ENCODE measurements at places on chromosomes 4 and X.

GRCh38 chrX:103356130-103356798, at the start of gene TCEAL9:
TSS of gene TCEAL9 (plus strand) at chrX:103356506. CDS start at chrX:103357685, 1,179 bp downstream.
- peak; percentile 74 for DNase-seq

DNA sequence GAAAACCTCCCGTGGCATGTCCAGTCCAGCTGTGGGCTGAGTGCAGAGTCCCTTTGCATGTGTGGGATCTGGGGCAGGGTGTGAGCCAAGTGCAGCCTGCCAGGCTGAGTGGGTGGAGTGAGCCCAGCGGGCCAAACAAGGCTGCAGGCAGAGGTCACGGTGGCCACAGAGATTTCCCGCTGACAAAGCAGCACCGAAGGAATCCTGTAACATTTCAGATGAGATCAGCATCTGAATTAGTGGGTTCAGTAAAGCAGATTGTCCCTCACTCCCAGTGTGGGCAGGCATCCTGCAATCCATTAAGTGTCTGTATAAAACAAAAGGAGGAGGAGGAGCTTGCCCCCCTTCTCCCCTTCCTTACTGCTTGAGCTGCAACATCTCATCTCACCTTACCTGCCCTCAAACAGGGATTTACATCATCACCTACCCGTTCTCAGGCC, 324.4 kb downstream of the FAT4 start:
- DNase-seq: peak; percentile 16

DNA sequence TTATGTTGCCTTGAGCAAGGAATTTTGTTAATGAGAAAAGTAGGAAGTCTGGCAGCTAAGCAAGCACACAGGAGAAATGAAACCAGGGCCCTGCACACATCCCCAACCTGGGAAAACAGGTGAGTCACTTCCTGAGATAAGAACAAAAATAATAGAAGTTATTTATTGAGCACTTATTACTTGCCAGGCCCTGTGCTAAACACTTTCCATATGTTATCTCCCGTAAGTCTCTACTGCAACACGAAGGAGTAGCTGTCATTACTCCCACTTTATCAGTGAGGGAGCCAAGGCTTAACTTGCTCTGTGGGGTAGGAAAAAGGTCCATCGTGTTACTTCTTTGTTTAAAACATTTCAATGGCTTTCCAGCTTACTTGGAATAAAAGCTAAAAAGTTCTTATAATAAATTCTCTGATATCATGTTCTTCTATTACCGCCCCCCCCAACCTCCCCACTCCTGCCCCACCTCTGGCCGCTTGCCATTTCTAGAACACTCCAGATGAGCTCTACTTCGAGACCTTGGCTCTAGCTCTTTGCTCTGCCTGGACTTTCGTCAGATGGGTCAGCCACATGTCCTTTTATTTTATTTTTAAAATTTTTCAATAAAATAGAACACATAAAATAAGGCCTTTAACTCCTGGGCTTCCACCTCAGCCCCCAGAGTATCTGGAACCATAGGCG, 36.3 kb upstream of the PLAC8 start:
- peak; percentile 32 for DNase-seq

GRCh38 chr4:38188631-38189101, 228.5 kb downstream of the PTTG2 start:
- no peak for DNase-seq

DNA sequence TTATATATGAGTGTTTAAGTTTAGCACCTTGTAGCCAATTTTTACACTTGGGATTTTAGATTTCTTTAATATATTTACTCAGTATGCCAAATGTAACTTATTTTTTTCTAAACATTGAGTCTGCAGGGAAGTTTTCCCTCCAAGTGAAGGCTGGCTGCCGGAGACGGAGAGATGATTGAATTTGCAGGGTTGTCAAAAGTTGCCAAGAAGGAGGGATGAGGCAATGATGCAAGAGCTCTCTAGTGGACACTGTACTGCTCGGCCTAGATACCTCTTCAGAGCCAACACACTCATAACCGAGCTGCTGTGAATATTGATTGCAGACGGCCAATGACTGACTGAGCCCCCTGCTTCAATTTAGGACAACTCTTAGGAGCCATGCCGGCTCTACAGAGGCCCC, 318.6 kb upstream of the CASK start:
- no peak for DNase-seq

- DNase-seq: no peak
Observed at GRCh38 chrX:9851890-9852289, 65.7 kb downstream of the SHROOM2 start.

DNA sequence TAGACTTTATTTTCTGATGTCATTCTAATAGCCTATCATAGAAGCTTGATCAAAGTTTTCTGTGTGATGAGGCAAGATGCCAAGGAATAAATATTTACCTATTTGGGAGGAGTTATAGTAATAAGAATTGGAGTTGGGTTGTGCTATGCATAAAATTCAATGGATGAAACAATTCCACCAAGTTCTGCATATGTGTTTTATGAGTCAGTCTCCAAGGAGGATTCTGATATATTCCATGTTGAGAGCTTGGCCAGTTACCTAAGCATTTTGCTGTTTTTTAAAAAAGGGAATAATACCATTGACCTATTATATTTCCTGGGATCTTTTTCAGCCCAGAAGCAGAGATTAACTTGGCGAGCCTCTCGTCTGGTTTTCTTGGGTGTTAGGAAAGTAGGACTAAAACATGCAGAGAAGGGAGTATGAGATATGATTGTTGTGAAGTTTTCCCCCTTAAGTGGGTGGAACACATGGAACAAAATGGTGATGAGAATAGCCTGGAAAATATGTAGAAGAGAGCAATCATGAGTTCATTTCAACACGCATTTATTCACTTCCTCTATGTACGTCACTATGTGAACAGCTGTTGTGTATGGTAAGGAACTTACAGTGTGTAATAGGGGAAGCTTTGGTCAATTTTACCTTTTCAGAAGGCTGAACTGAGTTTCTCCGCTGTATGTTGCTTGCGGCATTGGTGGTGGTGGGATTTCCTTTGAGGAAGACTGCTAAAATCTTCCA, 39.2 kb downstream of the POLA1 start:
- no peak for DNase-seq

DNA sequence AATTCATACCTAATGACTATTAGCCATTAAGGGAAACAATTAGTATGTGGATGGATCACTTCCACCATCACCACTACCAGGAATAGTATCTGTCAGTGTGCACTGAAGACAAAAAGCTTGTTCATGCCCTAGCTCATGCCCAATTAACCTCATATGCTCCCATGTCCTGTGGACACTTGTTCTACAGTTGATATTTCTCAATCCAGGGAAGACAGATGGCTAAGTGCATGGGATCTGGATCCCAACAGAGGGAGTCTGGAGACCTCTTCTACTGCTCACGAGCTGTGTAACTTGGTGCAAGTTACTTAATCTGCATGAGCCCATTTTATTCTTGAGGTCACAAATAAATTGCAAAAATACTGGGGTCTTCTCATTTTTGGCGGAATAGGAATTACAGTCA, 23.7 kb downstream of the AMOT start:
- DNase-seq: no peak

DNA sequence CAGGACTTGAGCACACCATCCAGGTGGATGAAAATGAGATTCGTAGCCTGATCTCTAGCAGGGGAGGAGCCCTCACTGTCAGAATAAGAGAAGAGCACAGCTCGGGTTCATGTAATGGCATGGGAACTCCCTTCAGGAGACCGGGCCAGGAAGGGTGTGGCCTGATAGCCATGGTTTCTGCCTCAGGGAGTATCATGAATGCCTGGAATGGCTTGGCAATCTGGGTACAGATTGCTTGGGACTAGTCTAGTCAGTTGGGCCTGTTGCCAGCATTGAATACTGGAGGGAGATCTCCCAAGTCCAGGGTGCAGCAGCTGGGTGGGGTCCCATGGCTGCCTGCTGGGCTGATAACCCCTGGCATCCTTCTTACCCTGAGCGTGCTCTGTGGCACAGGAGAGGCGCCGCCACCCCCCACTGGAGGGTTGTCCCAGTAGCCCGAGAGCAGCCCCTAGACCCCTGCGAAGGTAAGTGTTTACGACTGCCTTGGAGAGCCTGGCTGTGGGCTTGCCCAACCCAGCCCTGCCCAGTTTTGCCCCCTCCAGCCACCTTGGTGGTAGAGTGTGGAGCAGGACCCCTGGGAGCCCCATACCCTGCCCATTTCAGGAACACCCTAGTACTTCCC, 298.8 kb downstream of the TEX13A start:
- no peak for DNase-seq

DNA sequence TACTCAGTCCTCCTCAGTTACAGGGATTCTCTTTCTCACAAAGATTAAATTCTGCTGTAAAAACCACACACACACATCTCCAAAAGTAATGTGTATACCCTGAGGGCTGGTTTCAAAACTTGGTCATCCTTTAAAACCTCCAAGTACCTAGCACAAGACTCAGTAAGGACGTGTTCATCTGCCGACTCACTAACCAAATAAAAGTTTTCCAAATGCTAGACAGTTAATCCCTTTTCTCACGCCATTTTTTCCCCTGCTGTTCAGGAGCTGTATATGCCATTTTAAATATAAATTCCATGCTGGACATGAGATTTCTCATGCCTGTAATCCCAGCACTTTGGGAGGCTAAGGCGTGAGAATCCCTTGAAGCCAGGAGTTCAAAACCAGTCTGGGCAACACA, 3.9 kb upstream of the SAT1 start:
- peak; percentile 36 for DNase-seq

- DNase-seq: no peak
Observed at GRCh38 chr4:52619591-52619931, 39.5 kb downstream of the USP46 start.

GRCh38 chr4:174038481-174038880, 245.0 kb downstream of the FBXO8 start:
- no peak for DNase-seq

DNA sequence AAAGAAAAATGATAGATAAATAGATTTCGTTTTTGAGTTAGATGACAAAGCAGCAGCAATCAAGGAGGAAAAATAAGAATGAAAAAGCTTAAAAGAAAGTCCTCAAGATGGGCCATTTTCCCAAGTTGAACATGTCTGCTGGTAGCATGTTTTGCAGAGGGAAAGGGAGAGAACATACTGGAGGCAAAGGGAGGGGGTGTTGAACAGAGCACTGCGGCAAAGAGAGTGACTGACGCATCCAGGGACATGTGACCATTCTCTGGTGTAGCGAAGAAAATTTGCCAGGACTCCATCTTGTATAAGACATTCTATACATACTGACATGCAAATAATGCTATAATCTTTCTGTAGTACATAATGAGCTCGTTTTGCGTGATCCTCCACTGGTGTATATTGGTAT, 1.2 kb downstream of the LINC00632 start:
- no peak for DNase-seq

DNA sequence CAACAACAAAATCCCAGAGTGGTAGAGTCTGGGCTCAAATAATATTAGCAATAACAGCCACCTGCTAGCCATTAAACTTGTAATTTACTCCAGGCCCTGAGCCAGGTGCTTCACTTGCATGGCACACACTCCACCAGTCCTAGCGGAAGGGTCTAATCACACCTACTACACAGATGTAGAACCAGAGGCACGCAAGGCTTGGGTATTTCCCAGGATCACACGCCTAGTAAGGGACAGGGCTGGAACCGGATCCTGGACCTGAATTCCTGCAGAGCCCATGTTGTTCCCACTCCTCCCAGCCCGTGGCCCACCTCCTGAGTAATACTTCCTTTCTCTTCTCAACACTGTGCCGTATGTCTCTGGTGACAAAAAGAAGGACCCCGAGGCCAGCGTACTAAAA, 5.7 kb downstream of the MAGEA1 start:
- no peak for DNase-seq

- no peak for DNase-seq
Observed at GRCh38 chr4:41559940-41560516, 22.1 kb downstream of the LIMCH1 start.

DNA sequence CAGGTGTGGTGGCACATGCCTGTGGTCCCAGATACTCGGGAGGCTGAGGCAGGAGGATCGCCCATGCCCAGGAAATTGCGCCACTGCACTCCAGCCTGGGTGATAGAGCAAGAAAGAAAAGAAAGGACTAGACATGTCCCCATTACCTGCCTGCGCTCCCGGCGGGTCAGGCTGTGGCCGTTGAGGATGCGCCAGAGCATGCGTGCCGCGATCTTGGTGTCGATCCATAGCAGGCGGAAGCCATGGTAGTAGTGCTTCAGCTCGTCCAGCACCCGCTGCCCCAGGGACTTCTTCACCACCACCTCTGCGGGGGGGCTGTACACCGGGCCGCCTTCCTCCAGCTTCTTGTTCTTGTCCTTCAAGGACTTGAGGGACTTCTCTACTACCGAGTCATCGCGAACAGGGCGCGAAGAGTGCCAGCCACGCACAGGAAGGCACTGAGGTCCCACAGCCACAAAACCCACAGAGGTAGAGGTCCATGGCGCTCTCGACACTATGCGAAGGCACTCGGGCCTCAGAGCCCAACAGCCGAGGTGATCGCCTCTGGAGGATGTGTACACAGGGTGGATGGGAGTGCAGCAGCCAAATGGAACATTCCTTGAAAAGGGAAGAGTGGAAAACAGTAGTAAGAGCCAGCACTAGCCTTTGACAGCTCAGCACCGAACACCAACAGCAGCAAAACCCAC, 14.6 kb downstream of the LETM1 start:
- no peak for DNase-seq

DNA sequence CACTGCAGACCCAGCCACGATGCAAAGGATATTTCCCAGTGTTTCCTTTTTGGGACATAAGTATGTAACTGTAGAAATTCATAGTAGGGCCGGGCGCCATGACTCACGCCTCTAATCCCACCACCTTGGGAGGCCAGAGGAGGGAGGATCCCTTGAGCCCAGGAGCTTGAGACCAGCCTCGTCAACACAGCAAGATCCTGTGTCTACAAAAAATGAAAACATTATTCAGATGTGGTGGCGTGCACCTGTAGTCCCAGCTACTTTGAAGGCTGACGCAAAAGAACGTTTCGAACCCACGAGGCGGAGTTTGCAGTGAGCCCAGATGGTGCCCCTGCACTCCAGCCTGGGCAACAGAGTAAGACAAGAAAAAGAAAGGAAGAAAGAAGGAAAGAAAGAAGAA, 49.2 kb downstream of the CRLF2 start:
- DNase-seq: no peak

- DNase-seq: peak; percentile 19
Observed at GRCh38 chr4:25879991-25880651, 17.3 kb upstream of the SEL1L3 start.

DNA sequence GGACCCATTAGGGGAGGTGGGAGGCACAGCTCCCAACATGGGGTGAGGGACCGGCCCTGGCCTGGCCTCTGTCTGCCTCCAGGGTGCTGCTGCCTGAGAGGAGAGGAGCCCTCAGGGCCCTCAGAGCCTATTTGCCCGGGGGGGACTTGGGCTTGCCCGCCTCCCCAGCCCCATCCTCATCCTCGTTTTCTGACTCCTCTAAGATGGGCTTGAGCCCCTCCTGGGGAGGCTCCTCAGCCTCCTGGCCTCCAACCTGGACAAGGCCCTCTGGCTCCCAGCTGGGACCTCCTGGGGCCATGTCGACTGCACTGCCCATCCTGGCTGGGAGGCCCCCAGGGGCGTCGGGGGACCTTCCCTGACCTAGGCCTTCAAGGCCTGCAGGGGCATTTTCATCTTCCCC, 2.8 kb downstream of the PNMA6F start:
- DNase-seq: no peak

DNA sequence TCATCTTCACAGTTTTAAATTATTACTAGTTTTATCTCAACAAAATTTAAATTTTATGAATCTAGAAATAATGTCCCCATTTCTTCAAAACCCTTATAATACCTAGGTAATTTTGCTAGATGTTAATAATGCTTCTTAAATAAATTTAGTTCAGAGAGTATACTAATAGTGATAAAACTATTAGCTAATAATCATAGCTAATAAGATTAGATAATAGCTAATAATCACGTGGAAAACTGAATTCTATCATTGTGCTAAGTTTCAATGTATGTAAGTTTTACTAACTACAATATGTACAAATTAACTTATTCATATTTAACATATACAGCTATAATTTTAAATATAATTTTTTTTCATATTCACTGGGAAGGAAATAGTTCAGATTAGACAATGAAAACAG, 10.2 kb downstream of the ANKRD17 start:
- DNase-seq: no peak

Data from astrocyte (in vitro differentiated cells and primary cell).